ENCODE measurements at places on chromosomes 1 and 21.

- no peak for DNase-seq
Observed at GRCh38 chr1:198520524-198521254, 19.8 kb downstream of the ATP6V1G3 start.

DNA sequence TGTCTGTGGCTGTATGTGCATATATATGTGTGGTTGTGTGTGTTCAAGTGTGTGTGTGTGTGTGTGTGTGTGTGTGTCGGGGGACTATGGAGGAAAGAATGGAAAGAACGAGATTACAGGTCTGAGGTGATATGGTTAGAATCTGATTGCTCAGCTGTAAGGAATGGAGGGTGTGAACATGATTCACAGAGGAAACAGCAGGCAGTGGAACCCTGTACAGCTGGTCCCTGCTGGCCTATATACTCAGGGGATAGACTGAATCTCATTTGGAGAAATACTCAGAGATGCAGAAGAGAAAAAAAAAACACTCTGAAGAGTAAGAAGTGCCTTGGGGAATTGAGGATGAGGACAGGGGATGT, 180.1 kb upstream of the ESRRG start:
- DNase-seq, result no peak

DNA sequence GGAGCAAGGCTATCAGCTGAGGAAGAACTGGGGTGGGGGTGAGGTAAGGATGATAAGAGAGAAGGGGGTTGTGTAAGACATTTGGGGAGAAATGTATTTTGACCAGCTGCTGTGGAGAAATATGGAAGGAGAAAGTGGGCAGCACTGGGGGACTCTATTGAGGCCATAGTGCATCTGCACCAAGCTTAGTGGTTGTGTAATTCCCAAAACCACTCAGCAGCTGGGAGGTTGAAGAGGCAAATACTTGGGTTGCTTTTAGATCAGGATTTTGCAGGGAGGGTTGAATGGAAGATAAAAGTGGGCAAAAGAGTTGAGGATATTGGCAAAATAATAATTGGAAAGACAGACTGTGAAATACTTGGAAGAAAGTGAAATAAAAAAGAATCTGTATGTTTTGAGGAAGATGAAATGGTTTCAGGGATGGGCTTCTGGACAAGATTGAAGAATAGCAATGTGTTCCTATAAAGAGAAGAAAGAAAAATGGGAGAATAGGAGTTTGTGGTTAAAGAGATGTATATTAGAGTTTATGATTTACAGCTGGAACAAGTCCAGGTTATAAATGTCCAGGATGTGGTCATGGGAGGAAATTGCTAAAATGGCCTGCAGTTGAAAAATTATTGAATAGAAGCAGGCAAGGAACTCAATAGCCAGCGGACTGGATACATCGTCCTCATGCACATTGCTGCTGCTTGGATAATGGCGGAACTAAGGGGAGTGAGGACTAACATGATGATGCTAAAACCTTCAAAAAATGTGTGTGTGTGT, 162.7 kb downstream of the DNM3 start:
- DNase-seq, result no peak

DNA sequence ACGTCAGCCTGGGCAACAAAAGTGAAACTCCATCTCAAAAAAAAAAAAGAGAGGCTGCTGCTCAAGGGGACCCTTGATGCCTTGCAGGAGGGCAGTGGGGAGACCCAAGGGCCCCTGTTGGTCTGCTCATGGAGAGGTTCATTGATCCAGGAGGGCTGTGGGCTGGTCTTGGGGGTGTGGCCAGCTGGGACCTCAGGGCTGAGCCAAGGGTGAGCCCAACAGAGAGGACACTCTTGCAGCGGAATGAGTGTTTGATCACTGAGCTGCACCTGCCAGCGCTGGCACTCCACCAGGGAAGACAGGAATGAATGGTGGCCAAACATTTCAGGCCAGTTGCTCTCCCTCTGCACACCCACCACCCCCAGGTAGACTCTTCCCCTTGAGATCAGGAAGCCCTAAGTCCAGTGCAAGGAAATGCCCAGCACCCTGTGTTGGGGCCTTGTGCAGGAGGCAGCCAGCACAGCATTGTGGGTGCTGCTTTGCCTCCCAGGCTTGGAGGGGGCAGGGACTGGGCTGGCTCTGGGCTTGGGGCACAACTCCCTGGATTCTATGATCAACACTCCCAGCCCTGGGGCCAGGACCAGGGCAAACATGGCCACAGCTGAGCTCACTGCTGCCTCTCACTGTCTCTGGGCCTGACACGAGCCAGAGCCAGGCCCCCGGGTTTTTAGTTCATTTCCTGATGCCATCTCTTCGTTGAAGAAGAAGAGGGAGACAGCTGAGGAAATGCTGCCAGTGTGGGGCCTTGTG, 50.7 kb downstream of the IRF2BP2 start:
- DNase-seq, result no peak

DNA sequence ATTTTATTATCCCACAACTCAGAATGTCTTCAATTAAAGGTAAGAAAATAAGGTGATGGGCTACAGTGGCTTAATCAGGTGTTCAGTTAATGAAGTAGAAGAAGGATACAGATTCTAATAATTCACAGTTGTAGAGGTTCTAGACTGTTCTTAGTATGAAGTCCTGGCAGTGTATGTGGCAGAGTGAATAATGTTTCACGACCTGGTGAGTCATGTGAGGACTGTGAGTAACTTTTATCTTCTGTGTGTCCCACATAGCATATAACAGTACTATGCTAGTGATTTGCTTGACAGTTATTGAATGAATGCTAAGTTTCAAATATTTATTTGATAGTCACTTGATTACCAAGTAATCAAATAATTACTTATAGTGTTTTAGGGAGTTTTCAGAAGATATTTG, 20.0 kb downstream of the SLC16A4 start:
- DNase-seq, result no peak

- DNase-seq, result peak; percentile 25
Observed at GRCh38 chr1:151720974-151721787, at the start of gene RIIAD1. Gene RIIAD1, plus strand, starts transcription at chr1:151721522. Its CDS starts 15 bp downstream, at chr1:151721537.

DNA sequence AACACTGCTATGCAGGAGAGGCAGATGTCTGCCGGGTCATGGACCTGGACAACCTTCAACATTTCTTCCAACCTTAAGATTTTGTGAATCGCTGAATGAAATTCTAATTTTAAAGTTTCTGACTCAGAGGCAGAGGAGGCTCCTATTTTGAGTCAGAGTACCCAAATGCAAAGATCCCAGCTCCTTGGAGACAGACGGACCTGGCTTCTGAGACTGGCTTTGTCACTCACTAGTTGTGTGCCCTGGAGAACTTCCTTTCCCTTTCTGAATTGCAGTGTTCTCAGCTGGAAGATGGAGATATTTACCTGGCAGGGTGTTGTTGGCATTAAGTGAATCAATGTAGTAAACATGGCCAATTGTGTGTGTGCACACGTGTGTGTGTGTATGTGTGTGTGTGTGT, 51.9 kb downstream of the IER5 start:
- peak; percentile 29 for DNase-seq

DNA sequence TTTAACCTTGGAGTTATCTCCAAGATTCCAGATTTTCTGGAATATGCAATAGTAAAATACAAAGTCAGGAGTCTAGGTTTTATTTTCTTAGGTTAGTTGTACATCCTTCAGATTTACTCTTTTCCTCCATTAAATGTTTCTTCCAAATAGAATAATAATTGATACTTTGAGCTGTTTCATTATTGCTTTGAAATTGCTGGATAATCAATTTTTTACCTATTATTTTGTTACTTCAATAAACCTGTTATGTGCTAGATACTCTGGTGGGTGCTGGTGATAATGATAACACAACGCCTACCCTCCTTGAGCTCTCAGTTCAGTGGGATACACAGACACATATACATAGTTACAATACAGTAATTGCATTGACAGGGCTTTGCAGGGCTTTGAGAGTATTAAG, 79.4 kb downstream of the GPR161 start:
- no peak for DNase-seq

GRCh38 chr1:9794081-9794480, 29.7 kb downstream of the CLSTN1 start:
- DNase-seq, result no peak

GRCh38 chr1:31715087-31715872, 11.5 kb upstream of the COL16A1 start:
- DNase-seq, result peak; percentile 46

DNA sequence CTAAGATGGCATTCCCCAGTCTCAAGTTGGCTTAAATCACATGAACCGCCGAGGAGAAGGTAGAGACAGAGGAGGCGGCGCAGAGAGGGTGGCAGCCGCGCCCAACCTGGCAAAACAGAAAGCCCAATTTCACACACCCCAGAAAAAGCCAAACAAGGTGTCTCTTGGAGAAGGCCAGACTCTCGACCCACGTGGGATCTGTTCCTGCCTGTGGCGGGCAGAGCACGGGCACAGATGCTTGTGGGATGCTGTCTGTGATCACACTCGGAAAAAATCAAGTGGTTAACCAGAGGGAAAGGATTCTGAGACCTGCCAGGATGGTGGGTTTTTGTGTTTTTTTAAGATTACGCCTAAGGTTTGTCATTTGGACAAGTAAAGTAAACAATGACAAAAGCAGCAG, 80.7 kb downstream of the MRPL37 start:
- no peak for DNase-seq

GRCh38 chr1:171940368-171940767, 99.1 kb downstream of the DNM3 start:
- no peak for DNase-seq

- DNase-seq, result no peak
Observed at GRCh38 chr1:211612786-211613107, 33.8 kb upstream of the SLC30A1 start.

DNA sequence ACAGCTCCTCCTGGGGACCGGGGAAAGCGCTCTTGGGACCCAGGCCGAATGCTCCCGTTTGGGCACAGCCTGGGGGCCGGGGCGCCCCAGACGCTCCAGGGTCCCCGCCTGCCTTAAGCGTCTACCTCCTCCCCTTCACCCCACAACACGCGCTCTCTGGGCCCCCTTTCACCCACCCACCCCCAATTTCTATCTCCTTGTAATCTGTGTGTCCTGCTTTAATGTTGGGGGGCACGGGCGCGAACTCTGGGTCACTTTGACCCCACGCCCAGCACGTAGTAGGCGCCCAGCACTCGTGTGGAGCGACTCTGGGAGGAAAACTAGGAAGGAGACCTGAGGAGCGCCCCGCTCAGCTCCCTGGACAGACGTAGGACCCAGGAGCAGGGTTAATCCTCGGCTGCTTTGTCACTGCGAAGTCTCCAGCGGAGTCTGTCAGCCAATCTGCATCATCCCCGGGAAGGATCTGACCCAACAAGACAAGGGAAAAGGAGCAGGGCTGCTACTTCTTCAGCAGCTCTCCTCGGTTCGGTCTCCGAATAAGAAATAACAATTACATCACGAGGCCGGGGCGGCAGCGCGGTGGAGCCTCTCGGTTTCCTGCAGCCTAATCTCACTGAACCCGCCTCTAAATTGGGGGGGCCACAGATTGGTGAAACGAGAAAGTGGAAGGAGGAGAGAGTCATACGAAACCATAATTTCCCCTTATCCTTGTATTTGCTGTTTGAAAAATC, 757 bp upstream of the NRIP1 start:
- DNase-seq, result peak; percentile 46

DNA sequence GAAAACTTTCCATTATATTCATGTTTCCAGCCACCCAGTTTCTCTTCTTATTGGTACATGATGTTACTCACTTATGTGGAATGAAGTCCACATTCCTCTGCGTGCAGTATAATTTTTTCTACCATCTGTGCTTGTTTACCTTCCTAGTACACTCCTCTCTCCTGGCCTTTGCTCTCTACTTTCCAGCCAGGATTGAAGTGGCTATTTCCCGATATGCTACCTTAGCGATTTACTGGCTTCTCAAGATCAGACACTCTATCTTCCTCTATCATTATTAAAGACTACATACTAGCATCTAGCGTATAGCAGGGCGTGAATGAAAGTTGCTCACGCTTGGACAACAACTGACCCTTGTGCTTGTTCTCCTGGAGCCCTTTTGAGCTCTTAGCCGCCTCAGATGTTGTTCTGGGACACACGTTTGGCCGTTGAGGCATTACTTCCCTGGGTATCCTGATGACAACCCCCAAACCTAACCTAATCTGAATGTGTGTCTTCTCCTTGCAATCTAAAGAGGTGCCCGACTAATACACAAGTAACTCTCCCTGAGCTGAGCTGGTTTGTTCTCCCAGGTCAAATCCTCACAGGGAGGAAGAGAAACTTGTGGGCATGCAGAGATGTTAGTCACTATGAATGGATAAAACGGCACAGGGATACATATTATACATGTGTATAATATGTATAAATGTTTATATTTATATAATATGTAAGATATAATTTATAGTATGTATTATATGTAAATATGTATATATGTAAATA, 13.4 kb upstream of the MTARC2 start:
- no peak for DNase-seq

GRCh38 chr1:94745742-94746141, 74.4 kb upstream of the SLC44A3 start:
- DNase-seq, result no peak

GRCh38 chr1:203354246-203354645, 3.3 kb upstream of the FMOD start:
- no peak for DNase-seq

DNA sequence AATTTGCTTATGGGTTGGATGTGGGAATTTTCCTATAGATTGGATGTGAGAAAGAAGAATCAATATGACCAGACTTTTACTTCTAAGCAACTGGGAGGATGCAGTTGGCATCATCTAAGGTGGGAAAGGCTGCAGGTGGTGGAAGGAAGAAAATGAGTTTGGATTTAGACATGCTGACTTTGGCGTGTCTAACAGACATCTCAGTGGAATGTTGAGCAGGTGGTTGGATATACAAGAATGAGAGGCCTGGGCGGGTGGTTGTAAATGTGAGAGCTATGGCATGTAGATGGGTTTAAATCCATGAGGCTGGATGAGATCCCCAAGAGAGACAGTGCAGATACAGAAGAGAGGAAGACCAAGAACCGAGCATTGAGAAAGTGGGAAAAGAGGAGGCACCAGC, 10.5 kb downstream of the ADORA1 start:
- no peak for DNase-seq

DNA sequence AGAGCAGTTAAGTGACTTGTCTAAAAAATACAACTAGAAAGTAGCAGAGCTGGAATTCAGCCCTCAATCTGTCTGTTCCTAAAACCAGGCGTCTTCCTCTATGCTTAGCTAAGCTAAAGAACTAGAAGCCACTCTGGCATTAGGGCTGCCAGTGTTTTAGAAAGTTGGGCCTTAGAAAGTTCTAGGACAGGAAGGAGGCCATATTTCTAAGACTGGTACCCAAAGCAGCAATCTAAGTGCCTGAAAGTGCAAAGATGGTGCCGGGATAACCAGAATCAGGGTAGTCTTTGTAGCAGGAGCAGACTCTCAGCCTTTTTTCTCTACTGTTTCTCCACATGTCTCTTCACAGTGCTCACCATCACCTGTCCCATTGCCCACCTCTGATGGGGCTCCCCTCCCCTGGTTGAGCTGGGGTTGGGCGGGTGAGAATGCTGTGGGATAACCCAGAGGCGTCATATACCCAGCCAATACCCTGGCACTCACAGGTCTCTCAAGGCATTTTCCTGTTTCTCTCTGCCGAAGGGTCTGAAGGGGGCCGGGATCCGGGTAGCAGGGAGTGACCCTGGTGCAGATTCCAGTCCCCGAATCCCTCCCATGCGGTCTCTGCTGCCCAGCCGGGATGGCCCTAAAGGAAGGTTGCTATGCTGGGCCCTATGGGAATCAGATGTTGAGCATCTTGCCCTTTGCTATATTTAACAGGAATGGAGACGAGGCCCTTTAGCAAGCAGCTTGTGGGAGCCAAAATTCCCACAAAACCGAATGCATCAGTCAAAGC, 1.1 kb upstream of the RCSD1 start:
- DNase-seq, result no peak
